SHP77 treated with DMSO at 0.1 percent for 48 hours (cell line): ENCODE measurements at places on chromosomes 1 and 21.

GRCh38 chr1:32128479-32128878 lies 20.6 kb downstream of the KPNA6 start:
- no peak for DNase-seq

DNA sequence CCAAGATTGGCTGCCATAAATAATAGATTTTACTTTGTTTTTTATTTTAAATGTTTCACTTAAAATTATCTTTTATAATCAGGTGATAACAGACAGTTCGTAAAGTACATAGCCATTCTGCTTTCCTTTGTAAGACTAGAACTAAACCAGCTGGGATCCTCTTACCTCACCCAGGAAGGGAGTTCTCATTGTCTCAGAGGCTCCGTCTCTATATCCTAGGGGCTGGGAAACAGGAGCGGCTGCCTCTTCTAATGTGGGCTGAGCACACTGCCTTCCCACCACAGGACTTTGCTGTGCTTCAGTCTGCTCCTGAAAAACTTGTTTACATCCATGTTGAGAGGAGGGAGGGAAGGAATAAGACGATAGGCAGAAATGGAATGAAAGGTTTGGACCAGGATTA lies 45.6 kb upstream of the PGD start:
- DNase-seq: no peak

- DNase-seq: no peak
Observed at GRCh38 chr1:47887475-47888293, 109.5 kb downstream of the TRABD2B start.

GRCh38 chr1:39926820-39927219 lies 25.1 kb upstream of the MYCL start:
- DNase-seq: no peak

DNA sequence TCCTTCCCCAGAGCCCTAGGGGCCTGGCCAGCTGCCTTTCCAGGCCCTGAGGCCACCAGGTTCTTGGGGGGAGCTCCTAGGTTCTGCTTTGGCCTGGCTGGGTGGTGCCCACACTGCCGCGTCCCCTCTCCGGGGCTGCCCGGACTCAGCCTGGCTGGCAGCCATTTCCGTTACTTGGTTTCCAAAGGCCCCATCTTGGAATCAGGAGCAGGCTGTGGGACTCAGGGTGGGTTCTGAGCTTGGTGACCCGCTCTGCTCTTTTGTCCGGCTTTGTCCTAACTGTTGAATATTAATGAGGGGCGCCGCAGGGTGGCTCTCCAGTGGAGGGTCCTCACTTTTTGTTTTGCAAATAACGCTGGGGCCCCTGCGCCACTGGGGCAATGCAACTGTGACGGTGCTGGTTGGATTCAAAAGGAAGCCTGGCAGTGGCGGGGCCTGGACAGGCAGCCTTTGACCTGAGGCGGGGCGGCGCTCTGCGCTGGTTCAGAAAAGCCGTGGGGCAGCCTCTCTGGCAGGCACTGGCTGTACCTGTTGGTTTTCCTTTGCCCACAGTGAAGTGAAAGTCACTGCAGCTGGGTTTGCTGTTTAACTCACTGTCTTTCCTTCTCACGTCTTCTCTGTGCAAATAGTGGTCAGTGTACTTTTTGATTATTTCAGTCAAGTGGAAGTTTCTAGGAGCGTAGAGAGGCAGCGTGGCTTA lies 20.2 kb downstream of the SKI start:
- no peak for DNase-seq
